DMS53 (cell line): ENCODE measurements at places on chromosomes 1 and 21.
A peak's percentile ranks its signal among the peaks of the same experiment; 100 is the strongest.

DNA sequence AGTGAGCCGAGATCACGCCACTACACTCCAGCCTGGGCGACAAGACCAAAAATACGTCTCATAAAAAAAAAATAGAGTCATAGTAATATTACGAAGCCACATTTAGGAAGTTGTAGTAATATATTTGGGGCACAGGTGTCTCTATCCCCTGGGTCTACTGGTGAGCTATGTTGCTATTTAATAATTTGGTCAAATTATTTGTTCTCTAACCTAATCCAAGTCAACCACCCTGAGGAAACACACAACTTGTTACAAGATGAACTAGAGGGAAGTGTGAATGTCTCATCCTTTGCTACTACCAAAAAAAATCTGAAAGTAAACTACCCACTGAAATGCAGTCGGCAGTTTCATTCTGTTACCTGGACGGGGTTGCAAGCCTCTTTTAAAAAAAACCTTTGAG, 35.3 kb downstream of the RGS8 start:
- no peak for DNase-seq

- no peak for DNase-seq
These were observed 156.8 kb upstream of the HOOK1 start for GRCh38 chr1:59657873-59658465.

- DNase-seq = no peak
These were observed 20.5 kb upstream of the NPHP4 start for GRCh38 chr1:6012529-6013318.

DNA sequence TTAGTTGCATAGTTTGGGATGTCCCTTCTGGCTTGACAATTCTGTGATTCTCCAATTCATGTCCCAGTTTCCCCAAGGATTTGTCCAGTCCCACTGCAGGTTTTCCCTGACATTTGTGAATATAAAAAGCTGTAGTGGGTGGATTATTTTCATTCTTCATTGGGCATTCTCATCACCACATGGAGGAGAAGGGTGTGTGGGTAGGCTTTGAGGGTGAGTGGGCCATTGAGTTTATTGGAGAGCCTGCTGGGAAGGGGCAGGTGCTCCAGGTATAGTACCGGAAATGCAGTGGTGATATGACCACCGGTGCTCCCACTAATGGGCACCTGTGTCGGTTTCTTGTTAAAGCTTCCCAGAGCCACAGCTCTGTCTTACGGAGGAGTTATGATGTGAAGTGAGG, 74.5 kb downstream of the CNIH3 start:
- DNase-seq = no peak

GRCh38 chr1:61157468-61157987, 75.2 kb downstream of the NFIA start:
- DNase-seq = no peak

GRCh38 chr1:6178751-6179563, 1.2 kb downstream of the CHD5 start:
- DNase-seq = peak; percentile 34

DNA sequence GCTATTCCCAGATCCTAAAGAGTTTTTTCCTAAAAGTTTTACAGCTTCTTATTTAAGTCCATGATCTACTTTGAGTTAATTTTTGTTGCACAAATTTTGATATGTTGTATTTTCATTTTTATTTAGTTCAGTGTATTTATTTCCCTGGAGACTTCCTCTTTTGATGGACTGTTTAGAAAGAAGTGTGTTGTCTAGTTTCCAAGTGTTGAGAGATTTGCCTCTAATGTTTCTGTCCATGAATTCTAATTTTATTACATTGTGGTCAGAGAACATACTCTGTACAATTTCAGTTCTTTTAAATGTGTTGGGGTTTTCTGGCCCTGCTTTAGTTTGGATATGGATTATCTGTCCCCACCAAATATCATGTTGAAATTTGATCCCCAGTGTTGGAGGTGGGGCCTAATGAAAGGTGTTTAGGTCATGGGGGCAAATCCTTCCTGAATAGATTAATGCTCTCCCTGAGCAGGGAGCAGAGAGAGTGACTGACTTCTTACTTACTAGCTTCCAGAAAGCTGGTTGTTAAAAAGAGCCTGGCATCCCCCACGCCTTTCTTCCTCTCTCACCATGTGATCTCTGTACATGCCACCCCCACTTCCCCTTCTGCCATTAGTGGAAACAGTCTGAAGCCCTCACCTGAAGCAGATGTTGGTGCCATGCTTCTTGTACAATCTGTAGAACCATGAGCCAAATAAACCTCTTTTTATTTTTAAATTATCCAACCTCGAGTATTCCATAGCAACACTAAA, 4.6 kb downstream of the CHD1L start:
- no peak for DNase-seq

- DNase-seq = no peak
These were observed 49.7 kb downstream of the MYOM3 start for GRCh38 chr1:24062221-24062620.

DNA sequence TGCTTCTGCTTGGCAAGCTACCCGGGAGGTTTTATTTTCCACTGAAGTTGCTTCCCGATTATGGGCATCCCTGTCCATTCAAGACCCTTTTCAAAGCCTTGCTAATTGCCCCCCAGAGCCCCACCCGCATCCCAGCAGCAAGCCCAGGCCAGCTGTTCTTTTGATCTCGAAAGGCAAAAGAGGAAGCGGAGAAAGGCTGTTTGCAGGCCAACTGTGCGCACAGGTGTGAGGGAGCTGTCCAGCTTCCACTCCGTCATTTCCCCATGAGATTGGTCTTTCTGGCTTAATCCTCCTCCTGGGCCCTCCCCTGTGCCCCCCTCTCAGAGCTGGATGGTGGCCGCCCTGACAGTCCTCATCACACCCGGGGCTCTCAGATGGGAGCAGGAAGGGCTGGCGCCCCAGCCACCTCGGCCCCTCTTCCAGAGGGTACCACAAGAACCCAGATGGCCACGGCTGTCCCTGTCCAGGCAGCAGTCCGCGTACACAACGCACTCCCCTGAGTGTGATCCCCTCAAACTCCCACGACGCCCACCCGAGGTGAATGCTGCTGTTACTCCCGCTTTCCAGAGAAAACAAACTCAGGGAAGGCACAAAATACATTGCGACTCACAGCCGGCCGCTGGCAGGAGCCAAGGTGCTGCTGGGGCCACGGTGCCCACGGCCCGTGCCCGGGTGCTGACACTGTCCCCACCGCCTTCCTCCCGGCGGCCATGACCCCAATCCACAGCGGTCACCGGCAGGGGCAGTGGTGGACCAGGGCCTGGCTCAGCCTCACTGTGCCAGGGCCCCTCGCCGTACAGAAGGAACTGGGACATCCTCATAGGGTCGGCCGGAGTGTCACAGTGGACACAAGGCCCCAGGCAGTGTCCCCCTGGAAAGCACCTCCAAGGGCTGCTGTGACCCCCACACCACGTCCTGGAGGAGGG, 121.9 kb downstream of the CRYAA start:
- no peak for DNase-seq

DNA sequence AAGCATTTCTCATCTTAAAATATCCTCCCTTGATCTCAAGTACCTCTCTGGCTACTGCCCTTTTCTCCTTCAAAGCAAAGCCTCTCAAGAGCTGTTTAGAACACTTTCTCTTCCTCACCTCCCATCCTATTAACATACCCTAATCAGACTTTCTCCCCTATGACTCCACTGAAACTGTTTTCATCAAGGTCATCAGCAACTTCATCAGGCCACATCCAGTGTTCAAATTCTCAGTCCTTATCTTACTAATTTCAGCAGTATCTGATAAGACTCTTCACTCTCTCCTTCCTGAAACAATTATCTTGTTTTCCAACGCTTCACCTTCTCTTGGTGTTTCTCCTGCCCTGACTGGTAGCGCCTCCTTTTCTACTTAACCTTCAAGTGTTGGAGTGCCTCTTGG, 1.5 kb upstream of the RAP1A start:
- no peak for DNase-seq

DNA sequence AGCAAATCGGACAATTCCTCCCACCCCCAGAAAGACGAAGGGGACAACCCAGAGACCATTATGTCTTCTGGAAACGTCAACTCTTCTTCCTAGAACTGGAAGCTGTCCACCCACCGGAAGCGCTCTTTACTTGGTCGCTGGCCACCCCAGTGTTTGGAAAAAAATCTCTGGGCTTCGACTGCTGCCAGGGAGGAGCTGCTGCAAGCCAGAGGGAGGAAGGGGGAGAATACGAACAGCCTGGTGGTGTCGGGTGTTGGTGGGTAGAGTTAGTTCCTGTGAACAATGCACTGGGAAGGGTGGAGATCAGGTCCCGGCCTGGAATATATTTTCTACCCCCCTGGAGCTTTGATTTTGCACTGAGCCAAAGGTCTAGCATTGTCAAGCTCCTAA, 3.2 kb downstream of the S1PR1 start:
- DNase-seq = no peak

DNA sequence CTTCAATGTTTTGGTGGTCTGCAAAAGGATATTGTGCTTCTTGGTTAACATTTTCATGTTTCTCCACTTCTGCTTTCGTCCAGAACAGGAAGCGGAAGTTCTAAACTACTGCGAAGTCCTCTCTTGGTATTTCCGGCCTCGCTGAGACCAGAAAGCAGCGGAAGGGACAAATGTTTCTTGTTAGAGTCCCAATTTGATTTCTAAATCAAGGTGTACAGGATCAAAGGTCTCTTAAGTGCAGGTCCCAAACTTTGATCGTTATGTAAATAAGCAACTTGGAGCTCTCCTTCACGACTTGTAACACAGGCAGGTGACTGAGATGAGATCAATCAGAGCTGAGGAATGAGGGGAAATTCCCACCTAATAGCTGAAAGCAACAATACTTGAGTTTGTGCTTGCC, 40.1 kb upstream of the HMCN1 start:
- DNase-seq = no peak

- peak; percentile 99 for DNase-seq
These were observed 18.5 kb downstream of the SERTAD4 start for GRCh38 chr1:210250998-210251679.

DNA sequence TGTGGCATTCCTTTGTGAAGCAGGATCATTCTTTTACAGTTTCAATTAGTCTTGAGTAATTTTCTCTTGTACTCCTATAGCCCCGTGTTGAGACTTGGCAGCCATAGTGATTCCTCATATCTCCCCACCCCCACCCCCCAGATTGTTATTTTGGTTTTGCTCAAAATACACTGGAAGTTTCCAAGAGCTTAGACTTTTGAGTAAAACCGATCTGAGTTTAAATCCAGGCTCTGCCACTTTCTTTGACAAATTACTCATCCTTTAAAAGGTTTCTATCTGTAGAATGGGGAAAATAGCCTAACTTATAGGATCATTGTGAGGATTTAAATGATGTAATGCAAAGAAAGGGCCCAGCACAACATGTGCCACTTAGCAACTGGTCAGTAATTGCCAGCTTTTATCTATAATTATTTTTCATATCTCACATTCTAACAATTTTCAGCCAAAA, 53.1 kb upstream of the RC3H1 start:
- DNase-seq = no peak

GRCh38 chr21:23601549-23601948, 2005.7 kb downstream of the MRPL39 start:
- DNase-seq = peak; percentile 5

DNA sequence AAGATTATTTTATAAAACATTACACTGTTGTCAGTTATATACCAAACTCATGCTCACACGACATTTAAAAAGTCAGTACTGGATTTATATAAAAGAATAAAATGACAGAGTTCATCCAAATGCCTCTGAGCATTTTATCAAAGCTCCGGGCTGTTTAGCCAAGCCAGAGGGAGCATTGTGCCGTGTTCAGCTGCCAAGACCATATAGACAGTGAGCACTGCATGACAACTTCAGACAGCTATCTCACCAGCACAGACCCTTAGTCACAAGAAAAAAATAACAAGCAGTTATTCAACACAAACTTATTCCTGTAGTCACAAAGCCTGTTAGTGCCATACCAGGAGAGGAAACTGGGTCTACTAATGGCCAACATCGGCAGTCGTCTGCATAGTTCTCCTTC, 88.0 kb upstream of the PBX1 start:
- DNase-seq = no peak

- DNase-seq = no peak
These were observed at the start of gene CFHR3 for GRCh38 chr1:196774603-196775002. Gene CFHR3, plus strand, starts transcription at chr1:196774840. Its CDS starts 47 bp downstream, at chr1:196774887.

DNA sequence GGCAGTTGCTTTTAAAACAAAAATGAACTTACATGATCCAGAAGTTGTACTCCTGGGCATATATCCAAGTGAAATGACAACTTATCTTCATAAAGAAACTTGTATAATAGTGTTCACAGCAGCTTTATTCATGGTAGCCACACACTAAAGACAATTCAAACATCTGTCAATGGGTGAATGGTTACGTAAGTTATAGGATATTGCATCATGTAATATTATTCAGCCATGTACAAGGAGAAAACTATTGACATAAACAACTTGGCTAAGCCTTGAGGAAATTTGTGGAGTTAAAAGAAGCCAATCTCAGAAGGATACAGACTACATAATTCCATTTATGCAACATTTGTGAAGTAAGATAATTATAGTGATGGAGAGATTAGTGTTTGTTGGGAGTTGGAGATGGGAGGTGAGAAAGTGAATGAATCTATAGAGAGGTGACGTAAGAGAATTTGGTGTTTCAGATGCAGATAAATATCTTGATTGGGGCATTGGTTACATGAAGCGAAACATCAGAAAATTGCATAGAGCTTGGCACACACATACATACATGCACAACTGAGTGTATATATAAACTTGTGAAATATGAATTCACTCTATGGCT, 49.9 kb upstream of the GRIK1 start:
- DNase-seq = no peak

GRCh38 chr1:222814536-222815439, at the start of gene DISP1:
Gene DISP1, plus strand, starts transcription at chr1:222815039. Its CDS starts 127,785 bp downstream, at chr1:222942824.
- peak; percentile 95 for DNase-seq

GRCh38 chr1:175354080-175354479, 161.5 kb upstream of the KIAA0040 start:
- DNase-seq = no peak
